ENCODE measurements at places on chromosomes 4 and X.
A peak's percentile ranks its signal among the peaks of the same experiment; 100 is the strongest.

GRCh38 chrX:96002431-96002830, 682.2 kb upstream of the DIAPH2 start:
- H3K27me3 ChIP-seq: peaks cover 11% of the 10 kb centered on the region
- H3K27ac ChIP-seq: no peak overlapping the region
- H3K36me3 ChIP-seq: no peaks in the 10 kb centered on the region
- H3K4me3 ChIP-seq: no peak overlapping the region
- no peaks in the 10 kb centered on the region for H3K4me1 ChIP-seq

DNA sequence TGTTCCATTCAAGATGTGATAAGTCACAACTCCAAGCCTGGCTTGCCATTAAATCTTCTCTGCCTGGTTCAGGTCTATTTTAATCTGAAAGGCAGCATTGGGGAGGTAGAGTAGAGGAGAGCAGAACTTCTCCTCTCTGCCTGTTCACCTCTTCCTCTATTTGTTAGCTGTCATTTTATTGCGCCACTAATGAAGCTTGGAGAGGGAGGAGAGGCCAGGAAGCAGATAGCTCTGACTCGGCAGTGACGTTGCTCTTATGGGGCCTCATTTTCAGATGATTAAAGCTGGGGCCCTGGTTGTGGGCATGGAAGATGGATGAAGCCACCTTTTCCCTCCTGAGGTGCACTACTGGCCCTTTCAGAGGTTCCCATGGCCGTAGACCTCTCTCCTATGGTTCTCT, 207.3 kb downstream of the MID1IP1 start:
- no peak overlapping the region for H3K27ac ChIP-seq
- no peaks in the 10 kb centered on the region for H3K4me1 ChIP-seq
- no peak for DNase-seq
- H3K4me3 ChIP-seq: no peak overlapping the region
- H3K36me3 ChIP-seq: no peaks in the 10 kb centered on the region

GRCh38 chr4:8129136-8129535, 29.5 kb downstream of the ABLIM2 start:
- no peaks in the 10 kb centered on the region for H3K36me3 ChIP-seq
- no peaks in the 10 kb centered on the region for H3K27me3 ChIP-seq
- no peaks in the 10 kb centered on the region for H3K4me1 ChIP-seq

- no peaks in the 10 kb centered on the region for H3K4me1 ChIP-seq
- H3K36me3 ChIP-seq: no peaks in the 10 kb centered on the region
- DNase-seq: peak; percentile 69
- H3K4me3 ChIP-seq: no peak within 1 kb of the TSS
- peaks cover 18% of the 10 kb centered on the region for H3K27me3 ChIP-seq
These were observed at the start of gene FGFR3 for GRCh38 chr4:1792832-1793495. Gene FGFR3 (plus strand): TSS chr4:1793293. CDS start chr4:1793935, 642 bp downstream.

- H3K27ac ChIP-seq: no peak overlapping the region
- peaks cover 44% of the 10 kb centered on the region for H3K36me3 ChIP-seq
- no peak overlapping the region for H3K4me3 ChIP-seq
- no peaks in the 10 kb centered on the region for H3K27me3 ChIP-seq
- no peaks in the 10 kb centered on the region for H3K4me1 ChIP-seq
These were observed 97.2 kb downstream of the MAB21L2 start for GRCh38 chr4:150679018-150679764.

DNA sequence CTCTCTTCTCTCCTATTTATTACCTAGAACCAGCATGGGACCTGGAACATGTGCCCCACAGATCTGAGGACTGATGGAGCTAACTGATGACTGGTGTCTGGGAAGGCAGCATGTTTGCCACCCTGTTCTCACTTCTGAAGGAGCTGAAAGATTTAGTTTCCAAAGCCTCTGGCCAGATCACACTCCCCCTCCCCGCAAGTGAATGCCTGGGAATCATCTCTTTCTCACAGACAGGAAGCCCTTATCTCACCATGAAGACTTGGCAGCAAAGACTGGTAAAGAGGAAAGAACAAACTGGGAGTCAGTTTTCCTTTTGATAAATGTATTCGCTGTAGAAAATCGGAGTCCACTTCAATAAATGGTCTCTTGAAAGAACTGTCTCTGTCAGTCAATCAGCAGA, 21.0 kb upstream of the PCYT1B start:
- no peak overlapping the region for H3K4me3 ChIP-seq
- no peaks in the 10 kb centered on the region for H3K36me3 ChIP-seq
- no peaks in the 10 kb centered on the region for H3K4me1 ChIP-seq

DNA sequence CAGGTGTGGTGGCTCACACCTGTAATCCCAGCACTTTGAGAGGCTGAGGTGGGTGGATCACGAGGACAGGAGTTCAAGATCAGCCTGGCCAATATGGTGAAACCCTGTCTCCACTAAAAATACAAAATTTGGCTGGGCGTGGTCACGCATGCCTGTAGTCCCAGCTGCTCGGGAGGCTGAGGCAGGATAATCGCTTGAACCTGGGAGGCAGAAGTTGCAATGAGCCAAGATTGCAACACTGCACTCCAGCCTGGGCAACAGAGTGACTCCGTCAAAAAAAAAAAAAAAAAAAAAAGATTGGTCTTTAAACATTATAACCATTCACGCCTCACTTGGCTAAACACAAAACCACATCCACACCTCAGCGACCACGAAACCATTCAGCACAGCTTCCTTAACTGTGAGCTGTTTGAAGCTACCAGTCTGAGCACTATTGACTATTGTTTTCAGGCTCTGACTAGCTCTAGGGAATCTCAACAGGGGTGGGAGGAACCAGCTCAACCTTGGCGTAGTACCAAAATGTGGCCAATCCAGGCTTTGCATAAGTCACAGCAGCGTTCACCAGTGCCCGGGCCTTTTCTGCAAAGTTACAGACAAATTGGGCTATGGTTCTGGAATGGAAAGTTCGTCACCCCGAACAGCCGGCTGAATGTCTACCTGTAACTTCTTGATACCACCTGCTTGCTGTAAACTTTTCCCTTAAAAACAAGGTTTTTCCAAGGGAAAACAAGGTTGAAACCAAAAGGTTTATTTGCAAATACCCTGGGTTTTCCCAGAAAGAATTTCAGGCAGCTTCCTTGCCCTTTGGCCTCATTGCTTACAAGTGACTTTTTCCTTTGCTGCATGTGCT, 73.6 kb upstream of the DHX15 start:
- H3K4me1 ChIP-seq: peaks cover 3% of the 10 kb centered on the region
- H3K4me3 ChIP-seq: no peak overlapping the region
- peaks cover 31% of the 10 kb centered on the region for H3K27me3 ChIP-seq
- no peak overlapping the region for H3K27ac ChIP-seq

DNA sequence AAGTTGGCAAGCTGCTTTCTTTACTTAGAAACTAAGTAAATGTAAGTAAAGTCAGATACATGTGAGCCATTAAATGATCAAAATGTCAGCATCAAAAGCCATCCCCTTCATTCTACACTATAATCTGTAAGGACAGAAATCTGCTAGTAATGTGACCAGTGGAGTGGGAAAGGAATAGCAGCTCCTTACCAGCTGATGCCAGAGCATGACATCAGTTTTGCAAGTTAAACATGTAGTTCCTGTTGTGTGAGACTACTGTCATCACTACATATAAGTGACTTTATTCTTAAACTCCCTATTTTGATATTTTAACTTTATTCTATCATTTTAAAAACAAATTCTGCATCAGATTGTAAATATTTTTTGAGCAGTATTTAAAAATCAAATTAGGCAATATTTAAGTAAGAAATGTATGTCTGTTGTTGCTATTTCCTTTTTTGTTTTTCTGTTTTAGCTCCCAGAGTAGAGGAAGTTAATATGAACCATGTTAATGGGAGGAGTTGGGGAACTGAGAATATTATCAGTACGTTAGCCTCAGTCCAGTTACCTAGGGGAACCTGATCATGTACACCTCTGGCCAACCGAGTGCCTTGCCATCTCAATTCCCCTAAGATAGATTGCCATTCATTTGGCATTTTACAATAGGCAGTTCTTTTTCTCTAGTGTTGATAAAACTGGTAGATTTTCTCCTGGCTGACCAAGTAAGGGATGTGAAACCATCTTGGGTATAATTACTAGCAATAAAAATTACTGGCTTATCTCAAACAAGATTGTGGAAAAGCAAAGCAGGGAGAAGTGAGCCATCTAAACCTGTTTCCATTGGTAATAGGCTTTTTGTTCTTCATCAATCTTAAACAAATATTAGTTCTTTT, 34.7 kb downstream of the CCNI start:
- H3K36me3 ChIP-seq: peaks cover 50% of the 10 kb centered on the region
- DNase-seq: no peak
- H3K4me3 ChIP-seq: no peak overlapping the region
- H3K4me1 ChIP-seq: peaks cover 10% of the 10 kb centered on the region
- H3K27me3 ChIP-seq: no peaks in the 10 kb centered on the region

GRCh38 chrX:69504626-69505612, 793 bp downstream of the NALF2 start:
- no peak overlapping the region for H3K4me3 ChIP-seq
- DNase-seq: no peak
- H3K27me3 ChIP-seq: peaks cover 36% of the 10 kb centered on the region

DNA sequence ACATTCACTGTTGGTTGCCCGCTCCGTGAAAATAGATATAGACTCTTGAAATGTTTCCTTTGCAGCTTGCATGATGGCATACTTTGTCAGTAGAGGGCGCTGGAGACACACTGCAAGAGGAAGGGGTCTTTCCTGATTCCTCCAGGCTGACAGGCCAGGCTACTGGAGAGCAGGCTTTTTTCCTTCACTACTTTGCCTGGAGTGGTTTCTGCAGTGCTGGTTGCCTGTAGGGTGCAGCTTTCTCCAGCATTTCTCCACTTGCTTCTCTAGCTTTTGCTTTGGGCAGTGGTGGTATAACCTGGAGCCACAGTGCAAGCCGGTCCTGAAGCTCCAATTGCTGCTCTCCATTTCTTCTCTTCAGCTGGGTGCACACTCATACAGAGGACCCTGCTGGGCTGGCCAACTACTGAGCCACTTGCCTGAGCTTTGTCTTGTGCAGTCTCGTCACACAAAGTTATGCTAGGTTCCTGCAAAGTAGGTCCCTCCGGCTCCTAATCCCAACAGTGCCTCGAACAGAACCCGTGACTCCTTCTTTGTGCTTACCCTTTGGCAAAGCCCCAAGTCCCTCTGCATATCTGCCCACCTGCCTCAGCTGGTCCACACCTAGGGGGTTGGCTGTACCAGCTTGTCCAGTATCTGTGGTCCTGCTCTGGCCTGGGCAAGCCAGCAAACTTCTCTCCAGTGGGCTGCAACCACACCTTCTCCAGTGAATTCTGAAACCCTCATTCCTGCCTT, 46.3 kb downstream of the RASSF6 start:
- no peaks in the 10 kb centered on the region for H3K27me3 ChIP-seq
- DNase-seq: no peak
- H3K4me1 ChIP-seq: no peaks in the 10 kb centered on the region
- no peaks in the 10 kb centered on the region for H3K36me3 ChIP-seq

DNA sequence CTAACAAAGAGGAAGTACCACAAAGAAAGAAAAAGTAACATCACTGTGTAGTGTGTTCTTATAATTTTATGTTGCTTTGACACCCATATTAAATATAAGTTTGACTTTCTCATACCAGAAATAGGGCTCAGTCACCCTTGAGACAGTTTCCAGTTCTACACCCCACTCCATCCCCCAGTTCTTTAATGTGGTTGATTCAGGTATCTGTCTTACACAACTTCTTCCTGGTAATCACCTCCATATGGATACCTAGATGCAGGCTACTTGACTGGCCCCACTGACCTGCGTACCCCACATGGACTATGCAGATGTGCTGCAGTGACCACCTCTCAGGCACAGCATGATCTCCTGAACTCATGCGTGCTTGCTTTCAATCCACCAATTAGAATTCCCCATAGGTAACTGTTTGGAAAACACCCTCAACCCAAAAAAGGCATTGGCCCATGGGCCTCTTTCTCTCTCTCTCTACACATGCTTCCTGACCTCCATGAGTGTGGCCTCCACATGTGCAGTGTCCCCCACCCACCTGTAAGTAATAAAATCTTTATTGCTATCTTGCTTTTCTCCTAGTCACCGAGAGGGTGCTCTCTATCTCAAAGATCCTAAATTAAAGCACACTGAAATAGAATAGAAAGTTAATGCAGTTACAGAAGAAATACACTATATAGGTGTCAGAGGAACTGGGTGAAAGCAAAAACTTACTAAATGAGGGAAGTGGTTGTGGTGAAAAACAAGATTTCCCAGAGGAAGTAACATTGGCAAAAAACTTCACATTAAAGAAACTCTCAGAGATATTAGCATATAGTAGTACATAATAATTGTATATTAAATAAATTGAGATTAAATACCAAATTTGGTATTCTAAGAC, 98.4 kb downstream of the ZAR1 start:
- H3K27ac ChIP-seq: peak overlapping the region; percentile 44
- no peaks in the 10 kb centered on the region for H3K27me3 ChIP-seq
- no peak overlapping the region for H3K4me3 ChIP-seq
- peaks cover 73% of the 10 kb centered on the region for H3K36me3 ChIP-seq
- no peak for DNase-seq
- peaks cover 9% of the 10 kb centered on the region for H3K4me1 ChIP-seq

GRCh38 chr4:41425650-41426049, 112.3 kb upstream of the LIMCH1 start:
- DNase-seq: no peak
- no peaks in the 10 kb centered on the region for H3K36me3 ChIP-seq
- no peak overlapping the region for H3K27ac ChIP-seq
- H3K27me3 ChIP-seq: no peaks in the 10 kb centered on the region
- no peaks in the 10 kb centered on the region for H3K4me1 ChIP-seq

- no peak overlapping the region for H3K4me3 ChIP-seq
- H3K27ac ChIP-seq: no peak overlapping the region
- peaks cover 3% of the 10 kb centered on the region for H3K4me1 ChIP-seq
- H3K36me3 ChIP-seq: no peaks in the 10 kb centered on the region
- H3K27me3 ChIP-seq: no peaks in the 10 kb centered on the region
- no peak for DNase-seq
These were observed 94.2 kb downstream of the CXCL13 start for GRCh38 chr4:77699731-77700210.

DNA sequence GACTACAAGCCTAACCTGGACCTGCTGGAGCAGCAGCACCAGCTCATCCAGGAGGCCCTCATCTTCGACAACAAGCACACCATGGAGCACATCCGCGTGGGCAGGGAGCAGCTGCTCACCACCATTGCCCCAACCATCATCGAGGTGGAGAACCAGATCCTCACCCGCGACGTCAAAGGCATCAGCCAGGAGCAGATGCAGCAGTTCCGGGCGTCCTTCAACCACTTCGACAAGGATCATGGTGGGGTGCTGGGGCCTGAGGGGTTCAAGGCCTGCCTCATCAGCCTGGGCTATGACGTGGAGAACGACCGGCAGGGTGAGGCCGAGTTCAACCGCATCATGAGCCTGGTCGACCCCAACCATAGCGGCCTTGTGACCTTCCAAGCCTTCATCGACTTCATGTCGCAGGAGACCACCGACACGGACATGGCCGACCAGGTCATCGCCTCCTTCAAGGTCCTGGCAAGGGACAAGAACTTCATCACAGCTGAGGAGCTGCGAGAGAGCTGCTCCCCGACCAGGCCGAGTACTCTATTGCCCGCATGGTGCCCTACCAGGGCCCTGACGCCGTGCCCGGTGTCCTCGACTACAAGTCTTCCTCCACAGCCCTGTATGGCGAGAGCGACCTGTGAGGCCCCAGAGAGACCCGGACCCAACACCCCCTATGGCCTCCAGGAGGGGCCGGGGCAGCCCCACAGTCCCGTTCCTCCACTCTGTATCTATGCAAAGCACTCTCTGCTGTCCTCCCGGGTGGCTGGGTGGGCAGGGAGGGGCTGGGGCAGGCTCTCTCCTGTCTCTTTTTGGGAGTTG, 486.2 kb downstream of the TRAM1L1 start:
- H3K4me3 ChIP-seq: no peak overlapping the region
- H3K27me3 ChIP-seq: no peaks in the 10 kb centered on the region
- H3K4me1 ChIP-seq: no peaks in the 10 kb centered on the region
